ENCODE measurements at places on chromosomes 5 and 9.

DNA sequence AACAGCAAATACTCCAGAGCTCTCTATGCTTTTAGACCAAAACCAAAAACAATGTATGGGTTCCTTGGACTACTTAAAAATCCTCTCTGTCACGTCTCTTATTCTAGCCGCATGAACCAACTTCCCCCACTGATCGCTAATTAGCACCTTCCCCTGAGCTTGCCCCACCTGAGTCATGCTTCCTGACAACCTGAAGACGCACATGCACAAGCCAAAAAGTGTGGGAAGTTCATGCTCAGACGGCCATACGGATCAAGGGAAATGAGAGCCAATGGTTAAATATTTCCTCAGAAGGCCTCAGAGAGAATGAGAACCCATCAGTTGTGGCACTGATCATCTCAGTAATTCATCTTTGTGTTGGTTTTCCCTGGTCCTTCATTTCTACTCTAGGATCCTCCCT lies 199.7 kb downstream of the BNC2 start:
- no peak for DNase-seq

- no peak for DNase-seq
These were observed 263.7 kb downstream of the SEMA5A start for GRCh38 chr5:9282211-9282610.

DNA sequence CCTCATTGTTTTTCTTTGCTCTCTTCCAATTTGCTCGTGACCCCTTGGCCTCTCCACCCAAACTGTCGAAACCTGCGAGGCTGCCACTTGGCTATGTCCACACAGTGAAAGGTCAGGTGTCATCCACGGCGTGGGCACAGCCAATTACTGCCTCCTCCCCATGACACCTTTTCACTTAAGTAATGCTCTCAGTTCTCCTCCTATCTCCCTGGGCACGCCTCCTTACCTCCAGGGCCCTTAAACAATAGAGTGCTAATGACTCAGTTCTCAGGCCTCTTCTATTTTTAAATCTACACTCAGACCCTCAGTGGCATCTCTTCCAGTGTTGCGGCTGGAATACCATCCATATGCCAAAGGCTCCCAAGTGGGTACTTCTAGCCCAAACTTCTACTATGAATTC lies 256.8 kb downstream of the ROR2 start:
- no peak for DNase-seq

DNA sequence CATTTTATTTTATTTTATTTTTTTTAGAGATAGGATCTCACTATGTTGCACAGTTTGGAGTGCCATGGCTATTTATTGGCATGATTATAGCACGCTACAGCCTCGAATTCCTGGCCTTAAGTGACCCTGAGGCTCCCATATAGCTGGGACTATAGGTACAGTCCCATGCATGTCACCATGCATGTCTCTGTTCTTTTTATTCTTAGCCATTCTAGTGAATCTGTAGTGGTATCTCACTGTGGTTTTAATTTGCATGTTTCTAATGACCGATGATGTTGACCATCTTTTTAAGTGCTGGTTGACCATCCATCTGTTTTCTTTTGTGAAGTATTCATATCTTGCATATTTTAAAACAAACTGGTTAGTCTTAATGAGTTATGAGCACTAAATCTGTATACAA lies 76.1 kb downstream of the SLC44A1 start:
- no peak for DNase-seq

GRCh38 chr5:132506094-132506692 lies 15.6 kb upstream of the IRF1 start:
- no peak for DNase-seq

DNA sequence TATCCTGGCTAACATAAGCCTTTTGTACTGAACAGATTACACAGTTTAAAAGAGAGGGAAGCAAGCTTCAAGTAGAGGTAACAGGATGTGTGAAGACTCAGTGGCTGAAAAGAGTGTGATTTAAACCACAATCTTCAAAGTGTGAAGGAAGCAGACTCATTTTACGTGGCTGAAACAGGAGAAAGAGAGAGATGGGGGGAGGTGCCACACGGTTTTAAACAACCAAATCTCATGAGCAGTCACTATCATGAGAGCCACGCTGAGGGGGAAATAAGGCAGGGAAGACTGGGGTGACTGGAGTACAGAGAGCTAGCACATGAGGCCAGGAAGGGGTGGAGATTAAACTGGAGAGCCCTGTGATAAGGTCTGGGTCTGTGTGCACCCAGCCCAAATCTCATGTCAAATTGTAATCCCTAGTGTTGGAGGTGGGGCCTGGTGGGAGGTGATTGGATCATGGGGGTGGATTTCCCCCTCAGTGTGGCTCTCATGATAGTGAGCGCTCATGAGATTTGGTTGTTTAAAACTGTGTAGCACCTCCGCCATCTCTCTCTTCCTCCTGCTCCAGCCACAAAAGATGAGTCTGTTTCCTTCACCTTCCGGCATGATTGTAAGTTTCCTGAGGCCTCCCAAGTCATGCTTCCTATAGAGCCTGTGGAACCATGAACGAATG lies 318.6 kb upstream of the CD180 start:
- DNase-seq, result no peak

DNA sequence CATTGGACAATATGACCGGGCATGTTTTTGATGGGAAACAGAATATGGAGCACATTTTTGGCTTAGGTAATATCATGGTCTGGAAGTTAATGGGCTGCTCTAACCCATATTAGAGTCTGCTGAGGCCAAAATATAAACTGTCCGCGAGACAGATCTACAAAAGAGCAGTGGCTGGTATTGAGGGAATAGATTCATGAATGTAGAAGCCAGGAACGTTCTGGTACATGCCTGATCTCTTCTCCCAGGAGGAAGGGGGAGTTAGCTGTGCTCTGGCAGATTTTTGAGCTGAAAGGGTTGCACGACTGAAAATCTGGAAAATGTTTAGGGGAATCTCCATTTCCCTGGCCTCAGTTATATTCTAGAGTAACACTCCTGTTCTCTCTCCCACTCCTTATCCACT lies 42.9 kb upstream of the ZFR start:
- no peak for DNase-seq

GRCh38 chr9:2618289-2618688 lies 3.3 kb upstream of the VLDLR start:
- no peak for DNase-seq

DNA sequence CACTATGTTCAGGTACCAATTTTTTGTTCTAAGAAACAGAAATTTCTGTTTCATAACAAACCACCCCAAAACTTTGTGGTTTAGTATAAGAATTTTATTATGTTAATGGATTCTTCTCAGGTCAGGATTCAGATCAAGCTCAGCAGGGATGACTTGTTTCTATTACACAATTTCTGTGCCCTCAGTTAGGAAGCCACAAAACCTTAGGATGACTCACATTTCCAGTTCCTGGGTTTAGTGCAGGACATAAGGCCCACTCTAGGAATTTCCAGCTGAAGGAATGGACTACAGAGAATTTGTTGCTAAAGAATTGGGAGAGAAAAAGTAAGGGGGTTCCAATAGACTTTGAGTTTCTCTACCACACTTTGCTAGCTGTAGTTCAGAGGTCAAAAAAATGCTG lies 629.3 kb downstream of the ANXA1 start:
- DNase-seq, result no peak

GRCh38 chr5:59753599-59753998 lies 139.9 kb downstream of the PDE4D start:
- DNase-seq, result no peak

GRCh38 chr5:96297290-96297689 lies 135.8 kb downstream of the PCSK1 start:
- DNase-seq, result no peak

GRCh38 chr9:101902051-101902450 lies 163.6 kb upstream of the GRIN3A start:
- DNase-seq, result no peak

- no peak for DNase-seq
These were observed 160.0 kb downstream of the RMI1 start for GRCh38 chr9:84140535-84141101.

GRCh38 chr9:123080444-123080843 lies 47.0 kb downstream of the GPR21 start:
- no peak for DNase-seq

- no peak for DNase-seq
These were observed 46.1 kb upstream of the RAI14 start for GRCh38 chr5:34609951-34610441.

GRCh38 chr9:133423216-133423615 lies 1.0 kb downstream of the ADAMTS13 start:
- no peak for DNase-seq

DNA sequence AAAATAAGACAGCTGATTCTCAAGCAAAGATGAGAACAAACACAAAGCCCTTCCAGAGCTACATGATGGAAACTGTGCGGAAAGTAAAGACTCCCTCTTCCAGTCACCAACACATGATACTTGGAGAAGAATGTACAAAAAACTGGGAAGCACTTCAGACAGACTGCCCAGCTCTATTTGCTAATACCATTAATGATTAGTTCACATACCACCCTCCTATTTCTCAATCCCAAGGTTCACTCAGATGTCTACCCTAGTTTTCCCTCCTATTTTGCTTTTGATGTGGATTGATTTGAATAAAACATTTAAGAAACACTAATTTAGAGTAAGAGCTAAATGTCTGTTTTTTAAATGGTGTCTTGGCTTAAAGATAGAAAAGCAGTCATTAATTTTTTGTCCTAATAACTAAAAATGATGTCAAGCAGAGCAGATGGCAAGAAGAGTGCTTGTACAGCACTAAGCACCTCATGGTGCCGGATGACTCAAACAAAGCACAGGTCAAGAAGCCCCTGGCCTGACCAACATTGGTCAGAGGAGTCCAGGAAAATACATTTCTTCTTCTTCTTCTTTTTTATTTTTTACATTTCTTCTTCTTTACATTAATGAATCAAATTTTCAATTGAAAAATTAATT lies 639.4 kb downstream of the PDE4D start:
- no peak for DNase-seq

DNA sequence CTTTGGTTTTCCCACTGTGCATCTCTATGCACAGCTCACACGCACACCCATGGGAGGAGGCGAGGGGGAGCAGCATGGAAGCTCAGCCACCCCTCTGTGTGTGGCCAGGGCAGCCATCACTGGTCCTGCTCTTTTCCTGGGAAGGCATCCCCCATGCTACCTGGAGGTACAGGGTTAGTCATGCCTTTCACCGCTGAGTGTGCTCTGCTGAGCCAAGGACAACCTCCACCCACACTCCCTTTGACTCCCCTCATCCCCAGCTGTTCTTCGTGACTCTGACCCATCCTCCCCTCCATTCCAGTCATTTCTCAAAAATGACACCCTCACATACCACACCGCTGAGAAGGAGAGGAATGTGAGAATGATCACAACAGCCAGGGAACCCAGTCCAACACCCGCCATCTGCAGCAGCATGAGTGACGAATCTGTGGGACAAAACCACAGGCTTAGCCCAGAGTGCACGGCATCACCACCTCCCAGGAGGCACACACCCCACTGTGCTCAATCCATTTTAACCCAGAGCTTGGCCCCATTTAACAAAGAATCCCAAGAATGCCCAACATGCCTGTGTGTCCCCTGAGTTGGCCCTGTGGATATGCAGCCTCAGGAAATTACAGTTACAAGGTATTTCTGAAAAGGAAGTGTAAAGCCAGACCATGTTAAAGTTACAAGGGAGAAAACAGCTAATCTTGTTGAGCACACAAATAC lies 133.4 kb downstream of the SUSD1 start:
- DNase-seq, result no peak

GRCh38 chr5:71719063-71719964 lies at the start of gene CARTPT:
TSS of gene CARTPT (plus strand) at chr5:71719275. CDS start at chr5:71719294, 19 bp downstream.
- DNase-seq, result no peak

GRCh38 chr5:172102913-172103626 lies 85.0 kb downstream of the STK10 start:
- DNase-seq, result no peak

DNA sequence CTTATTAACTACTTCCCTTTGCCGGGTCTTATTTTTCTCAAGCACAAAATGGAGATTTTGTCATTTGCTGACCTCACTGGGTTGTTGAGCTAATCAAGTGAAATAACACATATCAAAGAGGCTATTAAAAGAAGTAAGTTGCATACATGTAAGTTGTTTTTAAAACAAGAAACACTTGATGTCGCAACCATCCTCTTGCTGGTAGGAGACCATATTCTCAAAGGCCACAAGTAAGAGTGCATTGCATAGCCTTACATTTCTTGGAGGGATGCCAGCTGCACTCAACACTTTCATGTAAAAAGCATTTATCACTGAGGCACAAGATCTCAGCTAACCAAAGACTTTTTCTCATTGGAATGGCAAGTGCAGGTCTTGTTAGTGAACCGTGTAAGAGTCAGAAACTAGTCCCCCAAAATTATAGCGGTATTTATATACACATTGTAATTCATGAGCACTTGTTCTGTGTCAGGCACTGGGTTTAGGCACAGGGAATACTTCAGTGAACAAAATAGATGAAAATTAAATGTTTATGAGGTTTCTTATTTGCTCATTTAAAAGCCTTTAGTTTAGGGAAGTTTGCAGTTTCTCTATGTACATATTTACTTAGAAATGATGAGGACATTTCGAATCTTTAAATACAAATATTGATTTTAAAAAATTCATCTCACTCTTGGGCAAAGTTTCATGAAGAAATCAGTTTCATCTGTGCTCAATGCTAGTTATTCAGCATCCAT lies 72.0 kb downstream of the ZFAND5 start:
- DNase-seq, result no peak

DNA sequence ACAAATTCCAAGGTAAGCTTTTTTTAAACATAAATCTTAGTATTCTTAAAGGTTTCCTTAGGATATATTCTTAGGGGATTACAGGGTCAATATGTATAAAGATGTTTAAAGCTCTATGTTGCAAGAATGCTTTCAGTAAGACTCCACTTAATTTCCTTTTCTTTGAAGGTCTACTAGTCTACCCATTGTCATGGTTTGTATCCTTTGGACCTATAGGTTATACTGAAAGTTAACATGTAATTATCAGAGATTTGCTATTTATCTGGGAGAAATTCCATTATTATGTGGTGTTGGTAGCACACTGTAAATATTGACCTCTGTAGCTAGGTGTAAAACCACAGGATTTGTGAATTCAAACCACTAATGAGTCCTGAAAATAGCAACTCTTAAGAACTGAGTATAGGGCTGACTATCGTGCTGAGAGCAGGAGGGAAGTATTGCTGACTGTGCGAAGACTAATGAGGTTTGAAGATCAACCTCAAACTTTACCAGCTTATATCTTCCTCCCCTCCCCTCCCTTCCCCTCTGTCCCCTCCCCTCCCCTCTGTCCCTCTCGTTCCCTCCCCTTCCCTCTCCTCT lies 85.6 kb downstream of the GADD45G start:
- no peak for DNase-seq

GRCh38 chr5:14741801-14742440 lies 77.4 kb downstream of the OTULIN start:
- DNase-seq, result peak; percentile 91

GRCh38 chr5:156529892-156530291 lies 202.9 kb downstream of the SGCD start:
- DNase-seq, result no peak
